Neural crest cell (in vitro differentiated cells): ENCODE measurements at places on chromosomes 4 and X. TPM values are rescaled to one million over a fixed set of nuclear protein-coding genes. Genes with fewer than 3 reads are reported as not detected.

- no peak overlapping the region for H3K27ac ChIP-seq
- H3K36me3 ChIP-seq = peaks cover 4% of the 10 kb centered on the region
- no peaks in the 10 kb centered on the region for H3K4me1 ChIP-seq
- no peak for DNase-seq
Measured at GRCh38 chr4:26753617-26754016, 107.0 kb upstream of the STIM2 start.

Gene PITX2
- total RNA-seq = 0.58 and 0.77 TPM in 2 replicates

Gene OCRL
- total RNA-seq = 41.6 and 43.1 TPM in 2 replicates

DNA sequence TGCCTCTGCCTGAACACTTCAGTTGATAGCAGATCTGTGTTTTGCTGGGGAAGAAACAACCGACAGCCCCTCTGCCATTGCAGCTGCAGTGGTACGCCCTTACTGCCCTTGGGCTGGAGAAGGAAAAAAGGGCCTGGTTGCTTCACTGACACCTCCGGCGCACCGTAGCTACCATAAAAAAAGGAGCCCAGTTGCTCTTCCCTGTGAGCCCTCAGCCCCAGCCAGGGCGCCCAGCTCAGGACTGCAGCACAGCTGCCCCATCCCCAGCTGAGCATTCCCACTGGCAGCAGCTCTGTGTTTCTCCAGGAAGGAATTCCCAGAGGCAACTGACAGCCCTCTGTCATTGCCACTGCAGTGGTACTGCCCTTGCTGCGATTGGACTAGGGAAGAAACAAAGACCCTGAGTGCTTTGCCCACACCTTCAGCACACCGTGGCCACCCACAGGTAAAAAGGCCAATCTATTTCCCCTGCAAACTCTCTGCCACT, 142.7 kb downstream of the DKK2 start:
- no peak overlapping the region for H3K4me3 ChIP-seq
- H3K36me3 ChIP-seq = no peaks in the 10 kb centered on the region
- no peak for DNase-seq
- H3K27me3 ChIP-seq = no peaks in the 10 kb centered on the region
- no peaks in the 10 kb centered on the region for H3K4me1 ChIP-seq
- no peak overlapping the region for H3K27ac ChIP-seq

GRCh38 chrX:96833333-96833732, 50.4 kb upstream of the RPA4 start:
- no peak for DNase-seq
- H3K4me3 ChIP-seq = no peak overlapping the region
- no peak overlapping the region for H3K27ac ChIP-seq
- no peaks in the 10 kb centered on the region for H3K27me3 ChIP-seq

DNA sequence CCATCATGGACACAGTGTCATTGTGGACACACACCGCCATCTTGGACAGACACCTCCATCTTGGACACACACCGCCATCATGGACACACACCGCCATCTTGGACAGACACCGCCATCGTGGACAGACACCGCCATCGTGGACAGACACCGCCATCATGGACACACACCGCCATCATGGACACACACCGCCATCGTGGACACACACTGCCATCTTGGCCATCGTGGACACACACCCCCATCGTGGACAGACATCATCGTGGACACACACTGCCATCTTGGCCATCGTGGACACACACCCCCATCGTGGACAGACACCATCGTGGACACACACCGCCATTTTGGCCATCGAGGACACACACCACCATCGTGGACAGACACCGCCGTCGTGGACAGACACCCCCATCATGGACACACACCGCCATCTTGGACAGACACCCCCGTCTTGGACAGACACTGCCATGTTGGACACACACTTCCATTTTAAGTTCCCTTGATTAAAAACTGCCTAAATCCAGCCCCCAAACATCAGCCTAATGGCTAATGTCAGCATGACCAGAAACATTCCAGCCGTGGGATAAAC, 9.1 kb downstream of the ASMTL start:
- H3K4me3 ChIP-seq = no peak overlapping the region
- H3K27me3 ChIP-seq = no peaks in the 10 kb centered on the region
- H3K27ac ChIP-seq = no peak overlapping the region
- H3K36me3 ChIP-seq = peaks cover 56% of the 10 kb centered on the region
- no peaks in the 10 kb centered on the region for H3K4me1 ChIP-seq

DNA sequence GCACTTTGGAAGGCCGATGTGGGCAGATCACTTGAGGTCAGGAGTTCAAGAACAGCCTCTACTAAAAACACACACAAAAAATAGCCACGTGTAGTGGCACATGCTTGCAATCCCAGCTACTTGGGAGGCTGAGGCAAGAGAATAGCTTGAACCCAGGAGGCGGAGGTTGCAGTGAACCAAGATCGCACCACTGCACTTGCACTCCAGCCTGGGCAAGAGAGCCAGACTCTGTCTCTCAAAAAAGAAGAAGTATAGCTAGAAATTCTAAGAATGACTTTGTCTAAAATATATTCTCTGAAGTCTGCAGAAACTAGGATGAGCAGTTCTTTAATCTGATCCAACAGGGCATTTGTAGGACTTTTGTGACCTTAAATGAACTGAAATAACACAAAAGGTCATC, 17.4 kb downstream of the RBM47 start:
- H3K4me1 ChIP-seq = no peaks in the 10 kb centered on the region
- no peaks in the 10 kb centered on the region for H3K36me3 ChIP-seq
- H3K27ac ChIP-seq = no peak overlapping the region
- DNase-seq = no peak
- no peak overlapping the region for H3K4me3 ChIP-seq

Gene GK2
- total RNA-seq = not detected in 2 replicates

DNA sequence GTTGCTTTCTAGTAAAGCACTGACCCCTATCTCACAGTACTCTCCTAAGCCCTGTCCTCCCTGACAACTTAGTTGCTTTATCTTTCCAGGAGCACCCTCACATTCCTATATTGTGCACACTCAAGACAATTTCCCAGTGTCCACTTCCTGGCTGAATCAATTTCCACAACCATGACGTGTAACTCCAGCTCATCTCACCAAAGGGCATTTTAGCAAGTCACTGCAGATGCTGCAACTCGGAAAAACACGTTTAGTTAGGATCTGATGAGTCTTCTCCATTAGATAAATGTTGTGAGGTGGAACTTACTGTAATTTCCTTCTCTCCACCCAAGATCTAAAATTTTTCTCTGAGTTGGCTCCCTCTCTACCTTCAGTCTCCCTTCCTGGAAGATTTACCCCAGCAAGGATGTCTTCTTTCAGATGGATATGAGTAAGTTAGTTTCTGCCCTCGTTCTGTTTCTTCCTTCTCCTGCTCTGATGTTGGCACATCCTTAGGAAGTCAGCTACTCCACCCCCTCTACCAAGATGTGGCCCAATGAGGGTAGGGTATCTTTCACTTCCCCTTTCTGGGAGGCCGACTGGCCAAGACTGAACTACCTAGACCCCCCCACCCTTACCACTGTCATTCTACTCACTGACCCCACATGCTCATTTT, 28.8 kb upstream of the IL13RA1 start:
- no peaks in the 10 kb centered on the region for H3K27me3 ChIP-seq
- H3K36me3 ChIP-seq = peaks cover 4% of the 10 kb centered on the region
- no peak for DNase-seq
- H3K27ac ChIP-seq = no peak overlapping the region
- H3K4me1 ChIP-seq = no peaks in the 10 kb centered on the region

DNA sequence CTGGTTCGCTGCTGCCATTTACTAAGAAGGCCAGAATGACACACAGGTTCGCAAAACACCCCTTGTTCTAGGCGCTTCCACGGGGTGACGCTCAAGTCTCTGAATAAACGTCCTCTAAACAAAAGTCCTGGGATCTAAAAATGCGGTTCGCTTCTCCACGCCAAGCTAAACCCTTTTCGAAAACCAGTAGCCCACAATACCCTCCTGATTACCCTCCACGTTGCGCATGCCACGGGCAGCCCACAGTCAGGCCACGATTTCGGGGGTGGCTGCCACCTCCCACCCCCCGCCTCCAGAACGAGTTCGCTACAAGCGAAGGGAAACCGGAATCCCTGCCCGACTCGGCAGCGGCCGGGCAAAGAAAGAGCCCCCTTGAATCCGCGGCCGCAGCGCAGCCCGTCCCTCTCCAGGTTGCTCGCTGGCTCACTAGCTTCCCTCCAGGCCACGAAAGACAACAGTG, 423 bp downstream of the RPL39 start:
- H3K27me3 ChIP-seq = no peaks in the 10 kb centered on the region
- peak overlapping the region; percentile 100 for H3K27ac ChIP-seq
- peaks cover 33% of the 10 kb centered on the region for H3K4me1 ChIP-seq
- peak overlapping the region; percentile 98 for H3K4me3 ChIP-seq
- H3K36me3 ChIP-seq = peaks cover 19% of the 10 kb centered on the region

Gene LRIT3
- total RNA-seq = 0.14 and 0.19 TPM in 2 replicates

Gene ITIH6
- 0.05 and 0.30 TPM in 2 replicates for total RNA-seq

DNA sequence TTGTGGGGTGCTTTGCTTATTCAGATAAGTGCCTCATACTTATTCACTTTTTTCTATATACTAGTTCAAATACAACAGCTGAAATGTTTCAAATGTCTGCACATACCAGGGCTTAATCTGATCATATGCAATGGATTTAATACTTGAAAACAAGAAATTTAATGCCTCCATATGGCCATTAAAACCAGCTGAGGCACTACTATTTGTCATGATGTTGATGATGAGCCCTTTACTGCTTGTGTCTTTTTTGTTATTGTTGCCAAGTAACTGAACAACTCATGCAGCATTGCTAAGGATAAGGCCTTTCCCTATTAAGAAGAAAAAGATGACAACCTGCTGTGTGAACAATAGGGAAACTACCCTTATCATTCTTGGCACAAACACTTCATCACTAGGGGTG, 52.5 kb downstream of the MAGEB10 start:
- H3K36me3 ChIP-seq = no peaks in the 10 kb centered on the region
- H3K27me3 ChIP-seq = peaks cover 12% of the 10 kb centered on the region
- H3K4me1 ChIP-seq = no peaks in the 10 kb centered on the region

DNA sequence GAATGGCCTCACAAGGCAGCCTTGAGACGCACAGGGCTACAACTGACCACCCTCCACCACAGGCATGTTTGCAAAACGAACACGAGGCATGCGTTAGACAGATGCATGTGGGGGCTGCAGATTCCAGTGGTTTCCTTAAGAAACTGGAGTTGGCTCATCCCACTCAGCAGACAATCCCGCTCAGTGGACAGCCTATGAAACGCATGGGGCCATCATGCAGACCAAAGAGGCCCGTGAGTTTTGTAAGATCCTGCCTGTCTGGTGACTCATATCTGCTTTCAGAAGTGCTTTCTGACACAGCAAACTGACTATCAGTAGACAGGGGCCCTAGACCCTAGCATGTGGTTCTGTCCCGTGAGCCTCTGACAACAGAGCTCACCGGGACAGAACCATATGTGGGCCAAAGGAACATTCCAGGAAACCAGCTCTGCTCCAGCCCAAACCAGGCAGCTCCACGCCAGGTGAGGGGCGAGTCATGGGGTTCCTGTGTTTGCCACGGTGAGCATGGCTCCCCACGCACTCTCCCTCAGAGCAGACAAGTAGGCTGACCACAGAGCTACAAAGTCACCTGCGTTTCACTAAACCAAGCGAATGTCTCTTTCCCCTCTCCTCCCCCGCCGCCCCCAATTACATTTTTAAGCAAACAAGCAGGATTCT, 74.4 kb downstream of the MTMR1 start:
- no peaks in the 10 kb centered on the region for H3K4me1 ChIP-seq
- DNase-seq = no peak
- no peak overlapping the region for H3K4me3 ChIP-seq
- H3K27me3 ChIP-seq = no peaks in the 10 kb centered on the region
- H3K36me3 ChIP-seq = peaks cover 2% of the 10 kb centered on the region

DNA sequence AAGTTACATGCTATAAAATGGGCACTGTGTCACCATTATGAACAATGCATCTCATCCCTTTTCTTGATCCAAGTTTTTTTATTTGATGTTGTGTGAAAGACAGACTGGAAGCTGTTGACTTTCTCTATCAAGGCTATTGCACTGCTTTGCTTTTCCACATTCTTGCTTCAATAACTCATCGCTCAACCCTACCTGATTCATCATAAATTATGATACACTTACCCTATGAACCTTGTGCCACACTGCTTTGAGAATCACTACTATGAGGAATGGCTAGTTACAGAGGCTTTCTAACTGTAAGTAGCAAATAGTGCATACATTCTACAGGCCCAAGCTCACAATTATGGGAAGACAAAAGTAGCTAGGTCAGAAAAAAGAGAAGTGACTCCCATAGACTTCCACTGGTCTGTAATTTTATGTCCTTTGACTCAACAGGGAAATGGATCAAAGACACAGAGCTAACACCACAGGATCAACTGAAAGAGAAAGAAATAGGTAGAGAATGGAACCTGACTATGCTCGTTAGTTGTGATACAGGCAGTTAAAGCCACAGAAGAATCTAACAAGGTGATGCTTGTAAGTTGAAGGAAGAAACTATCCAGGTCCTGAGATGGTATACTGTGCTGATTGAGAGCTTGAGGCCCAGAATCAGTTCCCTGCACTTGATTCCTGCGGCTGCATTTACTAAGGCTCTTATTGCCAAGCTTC, 163.5 kb downstream of the PPP3CA start:
- H3K27me3 ChIP-seq = no peaks in the 10 kb centered on the region
- no peak overlapping the region for H3K4me3 ChIP-seq
- no peak overlapping the region for H3K27ac ChIP-seq
- H3K36me3 ChIP-seq = peaks cover 12% of the 10 kb centered on the region

DNA sequence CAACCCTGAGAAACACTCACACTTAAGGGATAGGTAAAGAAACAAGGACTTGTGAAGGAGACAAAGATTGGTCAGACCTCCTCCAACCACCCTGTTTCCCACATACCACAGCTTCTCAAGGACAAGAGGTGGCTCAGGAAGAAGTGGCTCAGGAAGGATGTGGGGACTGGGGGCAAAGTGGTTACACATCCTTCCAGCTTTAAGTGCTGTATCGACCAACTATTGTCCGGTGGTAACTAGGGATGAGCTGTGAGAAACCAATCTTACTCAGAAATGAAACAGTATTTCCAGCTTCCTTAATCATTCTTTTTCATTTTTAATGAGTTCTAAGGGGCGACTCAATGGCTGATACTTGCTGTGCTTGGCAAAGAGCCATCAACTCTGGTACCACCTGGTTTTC, 8.5 kb upstream of the LHFPL1 start:
- H3K27me3 ChIP-seq = no peaks in the 10 kb centered on the region
- H3K36me3 ChIP-seq = no peaks in the 10 kb centered on the region

DNA sequence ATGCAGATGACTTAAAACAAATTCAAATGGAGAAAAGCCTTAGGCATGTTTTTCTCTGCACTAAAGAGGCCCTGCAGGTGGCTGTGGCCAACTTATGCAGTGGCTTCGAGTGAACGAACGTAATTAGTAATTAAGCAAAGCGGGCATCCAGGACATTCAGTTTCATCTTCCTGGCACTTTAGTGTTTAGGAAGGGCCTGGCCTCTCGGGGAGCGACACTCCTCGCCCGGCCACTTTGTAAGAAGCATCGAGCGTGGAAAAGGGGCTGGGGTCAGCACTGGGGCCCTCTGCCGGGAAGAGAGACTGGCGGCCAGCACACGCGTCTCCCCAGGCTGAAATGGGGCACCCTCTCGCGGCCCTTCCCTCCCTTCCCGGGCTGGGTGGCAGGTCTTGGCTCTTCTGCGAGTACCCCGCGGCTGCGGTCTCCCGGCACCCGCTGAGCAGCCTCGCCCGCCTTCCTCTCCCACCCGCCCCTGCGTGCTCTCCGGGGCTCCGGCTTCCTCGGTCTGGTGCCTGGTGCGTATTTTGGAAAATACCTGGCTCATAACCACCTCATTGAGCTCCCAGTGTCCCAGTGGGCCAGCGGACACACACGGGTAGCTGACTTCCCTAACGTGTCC, 677 bp upstream of the CYP4V2 start:
- peaks cover 35% of the 10 kb centered on the region for H3K4me1 ChIP-seq
- H3K27ac ChIP-seq = peak overlapping the region; percentile 62
- peaks cover 4% of the 10 kb centered on the region for H3K36me3 ChIP-seq
- DNase-seq = no peak
- peak overlapping the region; percentile 91 for H3K4me3 ChIP-seq

- no peak overlapping the region for H3K4me3 ChIP-seq
- DNase-seq = no peak
- peaks cover 10% of the 10 kb centered on the region for H3K27me3 ChIP-seq
- no peaks in the 10 kb centered on the region for H3K36me3 ChIP-seq
Measured at GRCh38 chr4:52368895-52369294, 290.2 kb downstream of the USP46 start.
